MG63 (cell line): ENCODE measurements at places on chromosomes 1 and 21. TPM values are rescaled to one million over a fixed set of nuclear protein-coding genes. Genes with fewer than 3 reads are reported as not detected.

The FTCD gene
- total RNA-seq = not detected in 2 replicates

GRCh38 chr1:100304921-100305320 is 38.9 kb downstream of the RTCA start:
- no peak for DNase-seq

The IRF6 gene
- not detected in 2 replicates for total RNA-seq

The PROX1 gene
- total RNA-seq = not detected in 2 replicates

The ITGB2 gene
- 4.3 and 12.9 TPM in 2 replicates for total RNA-seq

GRCh38 chr1:11784993-11785769 is 20.6 kb downstream of the MTHFR start:
- DNase-seq = peak; percentile 37

DNA sequence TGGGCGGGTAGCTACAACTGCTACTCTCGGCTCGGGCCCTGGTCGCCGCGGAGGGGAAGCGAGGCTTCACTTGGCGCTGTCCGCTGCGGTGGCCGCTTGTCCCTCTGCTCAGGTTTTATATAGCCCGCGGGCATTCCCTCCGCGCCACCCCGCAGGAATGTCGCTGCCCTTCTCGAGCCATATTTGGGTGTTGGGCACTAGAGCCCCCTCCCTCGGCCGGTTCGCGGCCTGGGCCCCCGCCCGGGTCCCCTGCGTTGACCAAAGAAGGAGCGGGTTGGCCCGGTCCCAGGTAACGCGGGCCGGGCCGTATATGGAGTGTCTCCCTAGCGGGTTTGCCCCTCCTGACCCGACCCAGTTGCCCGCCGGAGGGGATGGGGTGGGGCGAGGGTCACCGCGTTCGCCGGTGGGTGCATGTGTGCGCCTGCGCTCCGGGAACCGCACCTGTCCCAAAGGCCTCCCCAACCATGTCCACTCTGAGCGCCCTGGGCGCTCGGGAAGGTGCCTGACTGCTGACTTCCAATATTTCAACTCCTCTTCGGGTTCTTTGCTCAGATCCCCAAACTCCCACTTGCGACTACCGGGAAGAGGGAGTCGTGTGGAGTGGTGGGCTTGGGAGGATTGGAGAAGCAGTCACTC is at the start of gene ACTA1:
Gene ACTA1, minus strand, starts transcription at position 90 of the 636 bp plus-strand sequence. CDS start 979 bp downstream, outside the sequence.
- no peak for DNase-seq

The FNBP1L gene
- 1.2 and 1.5 TPM in 2 replicates for total RNA-seq

- DNase-seq = no peak
These were observed 32.6 kb downstream of the SLC44A3 start for GRCh38 chr1:94852788-94853187.

DNA sequence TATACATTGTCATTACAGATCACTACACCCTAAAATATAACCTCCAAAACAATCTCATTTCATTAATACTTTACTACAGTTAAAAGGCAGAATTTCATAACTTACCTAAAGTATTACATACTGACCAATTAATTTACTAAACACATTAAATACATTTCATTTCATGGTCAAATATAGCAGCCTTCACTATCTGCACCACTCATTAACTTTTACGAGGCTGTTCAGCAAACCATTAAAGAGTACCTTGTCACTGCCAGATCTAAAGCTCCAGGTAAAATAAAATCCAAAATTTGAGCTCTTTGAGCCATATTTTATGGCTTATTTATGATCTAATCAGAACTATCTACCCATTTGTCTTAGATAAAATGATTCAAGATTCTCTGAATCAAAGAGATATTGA is 66.4 kb upstream of the RBM34 start:
- DNase-seq = no peak

- DNase-seq = no peak
These were observed 3.1 kb downstream of the MORN1 start for GRCh38 chr1:2388004-2388913.

The FAM78B gene
- 0.30 TPM in 1 of 2 replicates, not detected in the other for total RNA-seq

The OR2AJ1 gene
- total RNA-seq = not detected in 2 replicates

GRCh38 chr1:159067699-159068621 is 8.6 kb downstream of the AIM2 start:
- no peak for DNase-seq

DNA sequence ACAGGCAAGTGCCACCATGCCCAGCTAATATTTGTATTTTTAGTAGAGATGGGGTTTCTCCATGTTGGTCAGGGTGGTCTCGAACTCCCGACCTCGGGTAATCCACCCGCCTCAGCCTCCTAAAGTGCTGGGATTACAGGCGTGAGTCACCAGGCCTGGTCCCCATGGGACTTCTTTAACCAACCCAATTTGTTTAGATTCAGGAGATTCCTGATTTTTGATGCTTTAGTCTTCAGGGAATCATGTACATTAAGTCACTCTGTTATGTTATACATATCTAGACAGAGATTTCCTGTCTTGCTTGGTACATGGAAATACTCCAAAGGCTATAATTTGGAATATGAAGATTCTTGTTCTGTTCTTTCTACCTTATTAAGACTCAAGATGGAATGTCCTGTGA is 202.4 kb upstream of the L1TD1 start:
- peak; percentile 45 for DNase-seq

The C1orf52 gene
- 16.4 and 19.8 TPM in 2 replicates for total RNA-seq

GRCh38 chr1:40096646-40096976 is 441 bp downstream of the PPT1 start:
- no peak for DNase-seq

GRCh38 chr1:185790194-185790735 is 56.1 kb downstream of the HMCN1 start:
- DNase-seq = no peak

DNA sequence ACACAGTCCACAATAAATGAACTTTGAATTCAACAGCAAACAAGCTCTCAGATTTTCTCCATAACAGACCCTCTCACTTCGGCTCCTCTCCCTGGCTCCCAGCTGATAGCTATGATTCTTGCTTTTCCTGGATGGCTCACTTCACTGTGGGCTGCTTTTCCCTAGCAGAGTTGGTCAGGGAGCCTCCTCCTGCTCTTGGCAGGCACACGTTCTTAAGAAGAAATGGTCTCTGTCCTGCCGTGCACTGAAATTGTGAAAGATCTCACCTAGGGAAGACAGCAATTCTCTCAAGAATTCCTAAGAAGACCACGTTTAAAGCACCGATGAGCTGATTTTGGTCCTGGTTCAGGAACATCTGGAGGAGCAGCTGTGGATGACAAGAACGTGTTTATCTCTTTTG is 148.5 kb upstream of the KCNK2 start:
- no peak for DNase-seq

DNA sequence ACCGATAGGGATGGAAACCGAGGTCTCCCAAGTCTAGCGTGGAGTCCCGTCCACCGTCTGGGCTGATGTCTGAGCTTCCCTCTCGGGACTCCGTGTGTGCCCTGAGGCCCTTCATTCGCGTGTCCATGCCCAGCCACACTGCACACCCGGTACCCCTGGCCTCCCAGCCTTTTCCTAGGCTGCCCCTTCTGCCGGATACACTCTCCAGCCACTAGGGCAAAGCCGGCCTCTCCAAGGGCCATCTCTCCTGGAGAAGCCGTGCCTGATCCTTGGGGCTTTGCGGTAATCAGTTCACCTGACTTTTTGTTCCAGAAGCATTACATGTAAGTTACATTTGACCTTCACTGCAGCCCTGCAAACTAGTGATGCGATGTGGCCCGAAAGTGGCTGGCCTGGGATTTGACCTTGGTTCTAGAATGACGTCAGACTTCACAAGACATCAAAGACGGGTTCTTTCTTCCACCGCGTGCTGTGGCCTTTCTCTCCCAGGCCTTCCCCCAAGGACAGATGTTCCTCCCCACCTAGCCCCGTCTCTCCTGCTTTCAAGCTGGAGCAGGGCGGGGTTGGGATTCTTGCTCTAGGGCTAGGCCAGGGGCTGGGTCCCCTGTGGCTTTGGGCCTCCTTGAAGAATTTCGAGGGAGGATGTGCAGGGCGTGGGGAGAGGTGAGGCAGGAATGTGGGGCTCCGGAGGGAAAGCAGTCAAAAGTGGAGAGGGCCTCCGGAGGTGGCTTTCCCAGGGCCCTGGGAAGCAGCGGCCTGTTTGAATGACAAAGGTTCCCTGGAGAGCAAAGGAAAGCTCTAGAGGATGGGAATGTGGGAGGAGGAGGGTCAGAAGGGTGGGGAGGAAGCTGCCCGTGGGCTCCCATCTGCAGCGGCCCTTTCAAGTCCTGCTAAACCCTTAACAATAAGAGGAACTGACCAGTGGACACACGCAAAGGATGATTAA is 49.7 kb upstream of the SLC2A1 start:
- DNase-seq = no peak

The TNFAIP8L2 gene
- not detected in 2 replicates for total RNA-seq

GRCh38 chr1:6831366-6831765 is 46.1 kb downstream of the CAMTA1 start:
- no peak for DNase-seq

The ROR1 gene
- 1.4 and 2.3 TPM in 2 replicates for total RNA-seq

DNA sequence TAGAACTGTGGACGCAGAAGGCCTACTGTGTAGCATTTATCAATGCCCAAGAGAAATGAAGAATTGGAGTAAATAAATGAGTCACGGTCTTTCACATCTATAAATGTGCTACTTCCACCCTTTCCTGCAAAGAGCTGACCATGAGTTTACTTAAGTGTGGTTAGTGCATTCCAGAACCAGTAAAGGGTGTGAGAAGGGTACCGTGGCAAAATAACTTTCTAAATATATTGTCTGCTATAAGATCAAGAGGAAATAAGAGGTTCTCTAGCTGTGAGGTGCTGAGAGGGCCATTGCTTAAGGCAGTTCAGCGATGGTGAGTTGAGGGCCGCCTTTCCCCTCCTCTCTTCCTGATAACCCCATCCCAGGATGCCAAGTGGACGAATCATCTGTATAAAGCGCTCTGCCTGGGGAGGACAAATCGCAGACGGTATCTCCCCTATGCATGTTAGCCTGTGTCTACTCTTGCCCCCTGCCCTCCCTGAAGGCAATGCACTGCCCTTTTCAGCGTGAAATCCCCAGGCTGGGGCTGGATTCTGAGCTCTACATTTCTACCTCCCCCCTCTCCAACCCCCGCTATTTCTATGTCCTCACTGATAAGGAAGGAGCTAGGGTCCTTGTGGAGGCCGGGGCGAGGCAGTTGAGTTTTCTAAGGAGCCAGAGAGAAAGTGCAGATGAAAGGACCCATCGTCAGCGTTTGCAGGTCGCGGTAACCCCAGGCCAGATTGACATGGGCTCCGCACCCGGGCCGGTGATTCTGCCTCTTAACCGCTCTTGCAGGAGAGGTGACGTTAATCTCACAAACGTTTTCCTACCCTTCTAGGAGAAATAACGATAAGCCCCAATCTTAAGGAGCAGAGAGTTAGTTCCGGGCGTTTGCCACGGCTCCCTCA is 1.5 kb upstream of the NCAM2 start:
- DNase-seq = peak; percentile 29

The KPRP gene
- not detected in 2 replicates for total RNA-seq
